ENCODE measurements at places on chromosomes 1 and 21.
A peak's percentile ranks its signal among the peaks of the same experiment; 100 is the strongest.

- no peak overlapping the region for H3K27ac ChIP-seq
- no peaks in the 10 kb centered on the region for H3K27me3 ChIP-seq
- no peak overlapping the region for H3K4me3 ChIP-seq
- DNase-seq, result no peak
- H3K36me3 ChIP-seq, result no peaks in the 10 kb centered on the region
Observed at GRCh38 chr1:117570988-117571409, 34.8 kb upstream of the TENT5C start.

DNA sequence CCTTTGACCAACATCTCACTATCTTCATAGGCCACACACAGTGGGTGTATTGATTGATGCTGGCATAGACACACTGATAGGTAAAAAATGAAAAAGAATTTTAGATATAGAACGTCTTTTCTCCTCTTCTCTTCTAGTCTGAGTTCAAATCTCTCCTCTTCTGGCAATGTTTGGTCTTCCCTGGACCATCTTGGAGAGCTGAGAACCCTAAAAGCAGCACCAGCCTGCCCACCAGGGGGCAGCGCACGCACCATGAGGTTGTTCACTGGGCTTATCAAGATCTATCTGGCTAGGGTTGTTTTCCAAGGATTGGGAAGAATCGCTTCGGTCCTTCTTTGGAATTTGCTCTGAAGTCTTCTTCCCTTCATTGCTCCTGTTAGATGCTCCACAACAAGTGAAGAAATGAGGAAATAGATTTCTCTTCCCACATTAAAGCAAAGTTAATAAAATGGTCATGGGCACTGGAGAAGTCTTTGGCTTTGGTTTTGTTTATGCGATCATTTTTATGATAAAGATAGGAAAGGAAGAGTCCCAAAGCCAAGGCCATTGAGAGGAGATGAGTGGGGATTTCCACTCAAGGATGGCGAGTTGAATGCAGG is 104.0 kb upstream of the OLIG2 start:
- H3K4me1 ChIP-seq, result no peaks in the 10 kb centered on the region
- DNase-seq, result peak; percentile 46
- no peaks in the 10 kb centered on the region for H3K36me3 ChIP-seq
- H3K4me3 ChIP-seq, result no peak overlapping the region

GRCh38 chr1:38190983-38191382 is 144.4 kb upstream of the POU3F1 start:
- DNase-seq, result peak; percentile 67
- no peak overlapping the region for H3K27ac ChIP-seq
- peaks cover 10% of the 10 kb centered on the region for H3K27me3 ChIP-seq
- H3K4me1 ChIP-seq, result peaks cover 14% of the 10 kb centered on the region

GRCh38 chr21:44255511-44255981 is 6.2 kb downstream of the DNMT3L start:
- no peak overlapping the region for H3K4me3 ChIP-seq
- H3K27me3 ChIP-seq, result no peaks in the 10 kb centered on the region
- no peaks in the 10 kb centered on the region for H3K36me3 ChIP-seq
- DNase-seq, result no peak
- no peak overlapping the region for H3K27ac ChIP-seq
- no peaks in the 10 kb centered on the region for H3K4me1 ChIP-seq

DNA sequence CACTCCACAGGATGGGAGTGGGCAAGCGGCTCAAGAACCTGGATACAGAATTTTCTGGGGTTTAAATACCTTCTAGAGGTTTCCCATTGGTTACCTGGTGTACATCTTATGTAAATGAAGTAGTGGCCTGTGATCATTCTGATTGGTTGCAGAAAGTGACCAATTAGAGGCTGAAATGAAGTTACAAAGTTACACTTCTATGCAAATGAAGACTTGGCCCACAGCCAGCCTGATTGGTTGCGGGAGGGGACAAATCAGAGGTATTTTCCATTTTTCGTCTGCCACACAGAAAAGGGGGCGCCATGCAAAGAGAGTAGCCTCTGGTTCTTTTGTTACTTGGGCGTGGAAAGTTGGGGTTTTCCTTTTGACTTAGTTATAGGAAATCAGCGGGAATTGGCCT is 8.9 kb downstream of the KCNAB2 start:
- H3K4me1 ChIP-seq, result peaks cover 18% of the 10 kb centered on the region
- no peaks in the 10 kb centered on the region for H3K27me3 ChIP-seq
- no peak overlapping the region for H3K4me3 ChIP-seq
- no peak for DNase-seq

DNA sequence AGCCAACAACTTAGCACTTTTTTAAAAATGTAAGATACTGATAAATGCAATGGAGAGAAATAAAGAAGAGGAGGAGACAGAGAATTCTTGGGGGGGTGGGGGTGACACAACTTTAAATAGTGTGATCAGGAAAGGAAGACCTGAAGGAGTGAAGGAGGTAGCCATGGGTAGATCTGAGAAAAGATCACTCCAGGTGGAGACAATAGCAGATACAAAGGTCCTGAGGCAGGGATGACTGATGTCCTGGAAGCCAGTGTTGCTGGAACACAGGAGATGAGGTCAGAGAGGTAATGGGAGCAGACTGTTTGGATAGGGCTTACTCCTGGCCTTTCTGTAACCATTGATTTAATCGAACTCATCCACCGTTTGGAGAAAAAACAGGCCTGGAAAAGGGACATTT is 24.6 kb upstream of the TRABD2B start:
- H3K27me3 ChIP-seq, result no peaks in the 10 kb centered on the region
- no peaks in the 10 kb centered on the region for H3K4me1 ChIP-seq
- H3K4me3 ChIP-seq, result no peak overlapping the region
- DNase-seq, result no peak
- H3K36me3 ChIP-seq, result no peaks in the 10 kb centered on the region

GRCh38 chr1:180525715-180526039 is 23.3 kb upstream of the ACBD6 start:
- no peaks in the 10 kb centered on the region for H3K27me3 ChIP-seq
- no peaks in the 10 kb centered on the region for H3K36me3 ChIP-seq
- H3K4me3 ChIP-seq, result peak overlapping the region; percentile 52
- no peaks in the 10 kb centered on the region for H3K4me1 ChIP-seq

DNA sequence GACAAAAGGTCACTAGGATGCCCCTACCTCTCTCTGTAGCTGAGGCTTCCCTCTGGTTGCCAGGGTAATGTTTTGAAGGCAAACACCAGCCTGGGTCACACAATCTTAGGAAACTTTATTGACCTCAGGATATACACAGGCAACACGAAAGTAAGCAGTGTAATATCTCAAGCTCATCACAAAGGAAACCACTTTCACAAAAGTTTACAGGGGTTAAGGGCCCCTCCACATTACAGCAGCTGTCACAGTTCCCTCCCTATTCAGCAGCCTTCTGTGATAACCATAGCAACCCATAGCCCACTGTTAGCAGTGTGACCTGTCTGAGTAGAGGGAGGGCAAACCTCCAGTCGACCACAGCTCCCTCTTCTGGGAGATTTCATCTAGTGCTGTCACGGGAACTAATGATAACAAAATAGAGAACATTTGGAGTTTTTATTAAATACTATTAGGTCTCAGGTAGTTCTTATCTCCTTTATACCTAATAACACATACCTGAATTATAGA is 149.8 kb downstream of the PTPRC start:
- no peaks in the 10 kb centered on the region for H3K27me3 ChIP-seq
- no peaks in the 10 kb centered on the region for H3K36me3 ChIP-seq
- H3K4me1 ChIP-seq, result peaks cover 19% of the 10 kb centered on the region
- peak overlapping the region; percentile 1 for H3K4me3 ChIP-seq

Data from common myeloid progenitor, CD34-positive (primary cell).